Omental fat pad (tissue), 4 donors: ENCODE measurements at places on chromosomes 6 and 20.

- peak; percentile 76 for DNase-seq
These were observed at the start of gene LRRC1 for GRCh38 chr6:53794720-53795339. LRRC1 (plus strand) TSS chr6:53795005; CDS start chr6:53795257, 252 bp downstream.

GRCh38 chr6:87487555-87487954 is 14.8 kb downstream of the SLC35A1 start:
- no peak for DNase-seq

- DNase-seq, result no peak
These were observed 270.0 kb downstream of the CDH26 start for GRCh38 chr20:60228255-60228654.

GRCh38 chr20:31485450-31486339 is 10.6 kb downstream of the REM1 start:
- DNase-seq, result no peak

- DNase-seq, result no peak
These were observed 11.4 kb downstream of the EZR start for GRCh38 chr6:158807515-158808441.

DNA sequence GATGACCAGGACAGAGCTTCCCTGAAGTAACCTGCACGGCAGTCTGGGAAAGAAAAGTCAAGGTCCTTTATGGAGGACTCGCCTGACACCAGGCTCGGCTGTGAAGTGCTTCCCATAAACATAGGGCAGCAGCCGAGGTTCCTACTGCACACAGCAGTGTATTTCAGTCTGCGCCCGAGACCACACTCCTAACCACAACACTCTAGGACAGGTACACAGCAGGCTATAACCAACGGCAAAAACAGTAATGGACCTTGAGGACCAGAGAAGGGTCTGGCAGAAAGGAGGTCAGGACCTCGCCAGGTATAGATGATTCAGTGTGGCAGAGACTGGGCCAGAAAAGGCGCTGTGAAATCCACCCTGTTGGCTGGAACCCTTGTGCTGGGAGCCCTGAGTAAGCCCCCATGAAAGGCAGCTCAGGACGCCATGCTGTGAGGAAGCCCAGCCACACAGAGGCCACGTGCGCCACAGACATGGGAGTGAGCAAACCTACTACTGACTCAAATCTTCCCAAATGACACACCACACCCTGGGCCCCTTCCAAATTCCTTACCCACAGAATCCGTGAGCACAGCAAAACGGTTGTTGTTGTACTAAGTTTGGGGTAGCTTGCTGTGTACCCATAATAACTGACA is 129.6 kb upstream of the CST7 start:
- no peak for DNase-seq

DNA sequence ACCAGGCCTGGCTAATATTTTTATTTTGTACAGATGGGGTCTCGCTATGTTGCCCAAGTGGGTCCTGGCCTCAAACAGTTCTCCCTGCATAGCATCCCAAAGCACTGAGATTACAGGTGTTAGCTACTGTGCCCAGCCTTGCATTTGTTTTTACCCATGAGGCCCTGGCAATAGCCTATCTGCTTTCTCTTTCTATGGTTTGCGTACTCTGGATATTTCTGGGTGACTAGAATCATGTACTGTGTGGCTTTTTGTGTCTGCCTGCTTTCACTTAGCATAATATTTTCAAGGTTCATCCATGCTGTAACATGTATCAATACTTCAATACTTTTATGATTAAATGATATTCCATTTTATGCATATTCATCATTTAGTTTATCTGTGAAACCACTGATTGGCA is 451.7 kb downstream of the GRIK2 start:
- no peak for DNase-seq
